ENCODE measurements at places on chromosomes 4 and X. TPM values are rescaled to one million over a fixed set of nuclear protein-coding genes. Genes with fewer than 3 reads are reported as not detected.

DNA sequence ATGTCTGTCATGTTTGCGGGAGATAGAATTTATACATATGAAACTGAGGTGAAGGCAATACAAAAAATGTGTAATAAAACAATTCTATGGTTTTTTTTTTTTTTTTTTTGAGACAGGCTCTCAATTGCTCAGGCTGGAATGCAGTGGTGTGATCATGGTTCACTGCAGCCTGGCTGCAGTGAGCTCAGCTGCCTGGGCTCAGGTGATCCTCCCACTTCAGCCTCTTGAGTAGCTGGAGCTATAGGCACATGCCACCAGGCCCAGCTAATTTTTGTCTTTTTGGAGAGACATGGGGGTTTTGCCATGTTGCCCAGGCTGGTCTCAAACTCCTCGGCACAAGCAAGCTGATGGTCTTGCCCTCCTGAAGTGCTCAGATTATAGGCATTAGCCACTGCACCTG, 10.1 kb downstream of the RADX start:
- no peak overlapping the region for H3K27ac ChIP-seq
- no peaks in the 10 kb centered on the region for H3K27me3 ChIP-seq
- H3K4me3 ChIP-seq = no peak overlapping the region
- H3K36me3 ChIP-seq = no peaks in the 10 kb centered on the region
- H3K4me1 ChIP-seq = no peaks in the 10 kb centered on the region

DNA sequence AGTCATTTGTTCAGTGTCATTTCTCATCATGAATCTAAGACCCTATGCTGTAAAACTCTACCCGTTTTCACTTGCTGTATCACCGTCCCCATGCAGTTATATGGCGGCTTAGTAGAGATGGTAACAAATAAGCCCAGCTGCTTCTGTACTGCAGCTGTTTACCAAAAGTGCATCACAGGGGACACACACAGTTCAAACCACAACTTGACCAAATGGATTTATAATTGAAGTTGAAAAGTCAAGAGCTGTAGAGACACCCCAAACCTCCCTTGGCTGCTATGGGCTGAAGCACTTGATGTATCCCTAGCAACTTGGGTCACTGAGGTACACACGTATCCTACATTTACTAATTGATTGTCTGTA, 219.0 kb upstream of the FGF13 start:
- H3K27ac ChIP-seq = no peak overlapping the region
- no peak overlapping the region for H3K4me3 ChIP-seq
- DNase-seq = no peak
- no peaks in the 10 kb centered on the region for H3K36me3 ChIP-seq
- H3K27me3 ChIP-seq = no peaks in the 10 kb centered on the region

DNA sequence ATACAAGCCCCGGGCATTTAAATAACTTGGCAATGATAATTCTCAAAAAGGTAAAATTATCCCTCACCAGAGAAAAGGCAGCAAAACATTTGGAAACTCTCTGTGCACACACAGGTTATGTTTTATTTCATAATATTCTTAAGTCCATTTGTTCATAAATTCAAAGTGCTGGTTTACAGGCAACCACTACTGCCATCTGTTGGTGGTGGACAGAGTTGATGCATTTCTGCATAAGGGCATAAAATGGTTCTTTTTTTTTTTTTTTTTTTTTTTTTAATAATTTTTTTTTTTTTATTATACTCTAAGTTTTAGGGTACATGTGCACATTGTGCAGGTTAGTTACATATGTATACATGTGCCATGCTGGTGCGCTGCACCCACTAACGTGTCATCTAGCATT, 31.5 kb upstream of the IL21 start:
- no peaks in the 10 kb centered on the region for H3K36me3 ChIP-seq
- no peaks in the 10 kb centered on the region for H3K27me3 ChIP-seq
- no peak for DNase-seq
- no peaks in the 10 kb centered on the region for H3K4me1 ChIP-seq
- H3K4me3 ChIP-seq = no peak overlapping the region

GRCh38 chr4:104859601-104860237, 287.0 kb upstream of the TET2 start:
- H3K27ac ChIP-seq = no peak overlapping the region
- H3K4me1 ChIP-seq = no peaks in the 10 kb centered on the region
- H3K4me3 ChIP-seq = no peak overlapping the region
- no peaks in the 10 kb centered on the region for H3K36me3 ChIP-seq
- no peaks in the 10 kb centered on the region for H3K27me3 ChIP-seq

DNA sequence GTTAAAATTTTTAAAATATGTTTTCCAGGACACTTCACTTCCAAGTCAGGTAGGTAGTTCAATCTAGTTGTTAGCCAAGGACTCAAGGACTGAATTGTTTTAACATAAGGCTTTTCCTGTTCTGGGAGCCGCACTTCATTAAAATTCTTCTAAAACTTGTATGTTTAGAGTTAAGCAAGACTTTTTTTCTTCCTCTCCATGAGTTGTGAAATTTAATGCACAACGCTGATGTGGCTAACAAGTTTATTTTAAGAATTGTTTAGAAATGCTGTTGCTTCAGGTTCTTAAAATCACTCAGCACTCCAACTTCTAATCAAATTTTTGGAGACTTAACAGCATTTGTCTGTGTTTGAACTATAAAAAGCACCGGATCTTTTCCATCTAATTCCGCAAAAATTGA, 49.7 kb downstream of the XIAP start:
- no peak overlapping the region for H3K27ac ChIP-seq
- no peaks in the 10 kb centered on the region for H3K27me3 ChIP-seq
- H3K4me1 ChIP-seq = no peaks in the 10 kb centered on the region

GRCh38 chr4:168945291-168945690, 64.8 kb downstream of the CBR4 start:
- no peak overlapping the region for H3K4me3 ChIP-seq
- H3K27me3 ChIP-seq = no peaks in the 10 kb centered on the region
- H3K27ac ChIP-seq = no peak overlapping the region
- no peaks in the 10 kb centered on the region for H3K4me1 ChIP-seq

Gene LUZP4
- not detected for total RNA-seq

DNA sequence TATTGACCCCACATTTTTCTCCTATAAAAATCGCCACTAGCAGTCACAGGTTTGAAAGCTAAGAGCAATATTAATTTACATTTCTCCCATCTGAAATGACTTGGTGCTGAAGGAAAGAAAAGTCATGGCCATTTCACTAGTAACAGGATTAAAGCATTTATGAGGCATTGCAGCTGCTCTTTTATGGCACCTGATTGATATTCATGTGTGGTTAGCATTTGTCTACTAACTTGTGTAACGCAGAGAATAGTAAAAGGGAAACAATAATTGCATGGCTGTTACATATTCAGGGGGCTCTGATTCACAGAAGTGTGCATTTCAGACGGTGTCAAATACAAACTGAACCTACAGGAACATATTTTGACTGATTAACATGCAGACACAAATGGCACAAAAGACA, 5.2 kb downstream of the PCDH19 start:
- H3K4me3 ChIP-seq = no peak overlapping the region
- H3K4me1 ChIP-seq = no peaks in the 10 kb centered on the region
- DNase-seq = no peak
- H3K27ac ChIP-seq = no peak overlapping the region

GRCh38 chr4:13907255-13907751, 279.8 kb upstream of the BOD1L1 start:
- no peak for DNase-seq
- no peaks in the 10 kb centered on the region for H3K4me1 ChIP-seq
- no peaks in the 10 kb centered on the region for H3K27me3 ChIP-seq
- H3K4me3 ChIP-seq = no peak overlapping the region
- H3K27ac ChIP-seq = no peak overlapping the region
- H3K36me3 ChIP-seq = no peaks in the 10 kb centered on the region

Gene MAGED4
- 2.7 TPM for total RNA-seq

- H3K27ac ChIP-seq = no peak overlapping the region
- H3K27me3 ChIP-seq = no peaks in the 10 kb centered on the region
- no peaks in the 10 kb centered on the region for H3K4me1 ChIP-seq
- H3K36me3 ChIP-seq = no peaks in the 10 kb centered on the region
- no peak overlapping the region for H3K4me3 ChIP-seq
- DNase-seq = no peak
These were observed 10.5 kb downstream of the ARL13A start for GRCh38 chrX:100979881-100980607.

Gene ITIH6
- total RNA-seq = not detected

GRCh38 chr4:107552306-107552705, 167.7 kb downstream of the PAPSS1 start:
- H3K4me3 ChIP-seq = no peak overlapping the region
- DNase-seq = no peak
- no peaks in the 10 kb centered on the region for H3K36me3 ChIP-seq
- H3K27me3 ChIP-seq = no peaks in the 10 kb centered on the region
- H3K4me1 ChIP-seq = no peaks in the 10 kb centered on the region
- H3K27ac ChIP-seq = no peak overlapping the region

- no peak overlapping the region for H3K27ac ChIP-seq
- no peak overlapping the region for H3K4me3 ChIP-seq
- H3K27me3 ChIP-seq = no peaks in the 10 kb centered on the region
- no peak for DNase-seq
These were observed 66.0 kb upstream of the TENM3 start for GRCh38 chr4:182177166-182177565.

Gene GPRASP3
- 2.7 TPM for total RNA-seq

DNA sequence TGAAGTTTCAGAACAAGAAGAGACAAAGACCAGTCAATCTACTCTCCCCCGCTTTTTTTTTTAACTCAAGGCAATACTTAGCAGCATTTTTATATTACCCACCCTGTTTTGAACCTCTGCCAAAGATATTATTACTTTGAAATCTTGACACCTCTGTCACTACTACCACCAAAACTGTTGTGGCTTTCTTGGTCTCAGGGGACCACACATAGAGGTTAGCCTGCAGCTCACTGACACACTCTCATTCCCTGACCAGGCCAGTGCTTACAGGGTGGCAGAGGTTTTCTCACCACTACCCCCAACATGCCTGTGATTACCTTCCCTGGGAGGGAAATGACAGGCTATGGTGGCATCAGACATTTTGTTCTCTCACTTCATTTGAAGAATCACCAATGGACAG, 137.4 kb upstream of the STIM2 start:
- no peak overlapping the region for H3K27ac ChIP-seq
- no peaks in the 10 kb centered on the region for H3K4me1 ChIP-seq
- no peaks in the 10 kb centered on the region for H3K27me3 ChIP-seq
- no peak for DNase-seq

All from pancreas (tissue), 10 donors.